Colonic mucosa (tissue), 4 donors: ENCODE measurements at places on chromosomes 3 and 15. TPM values are rescaled to one million over a fixed set of nuclear protein-coding genes. Genes with fewer than 3 reads are reported as not detected.

GRCh38 chr3:58271901-58272501 lies 34.0 kb upstream of the RPP14 start:
- no peaks in the 10 kb centered on the region for H3K27me3 ChIP-seq
- no peaks in the 10 kb centered on the region for H3K36me3 ChIP-seq
- H3K4me1 ChIP-seq = peaks cover 7% of the 10 kb centered on the region
- peak; percentile 50 for DNase-seq
- peak overlapping the region; percentile 44 for H3K27ac ChIP-seq
- H3K4me3 ChIP-seq = no peak overlapping the region

- no peaks in the 10 kb centered on the region for H3K4me1 ChIP-seq
- no peak overlapping the region for H3K4me3 ChIP-seq
- H3K36me3 ChIP-seq = no peaks in the 10 kb centered on the region
- peak; percentile 38 for DNase-seq
- no peak overlapping the region for H3K27ac ChIP-seq
- H3K27me3 ChIP-seq = no peaks in the 10 kb centered on the region
Measured at GRCh38 chr3:63067999-63068645, 192.9 kb upstream of the CADPS start.

The HIGD2B gene
- total RNA-seq = not detected

DNA sequence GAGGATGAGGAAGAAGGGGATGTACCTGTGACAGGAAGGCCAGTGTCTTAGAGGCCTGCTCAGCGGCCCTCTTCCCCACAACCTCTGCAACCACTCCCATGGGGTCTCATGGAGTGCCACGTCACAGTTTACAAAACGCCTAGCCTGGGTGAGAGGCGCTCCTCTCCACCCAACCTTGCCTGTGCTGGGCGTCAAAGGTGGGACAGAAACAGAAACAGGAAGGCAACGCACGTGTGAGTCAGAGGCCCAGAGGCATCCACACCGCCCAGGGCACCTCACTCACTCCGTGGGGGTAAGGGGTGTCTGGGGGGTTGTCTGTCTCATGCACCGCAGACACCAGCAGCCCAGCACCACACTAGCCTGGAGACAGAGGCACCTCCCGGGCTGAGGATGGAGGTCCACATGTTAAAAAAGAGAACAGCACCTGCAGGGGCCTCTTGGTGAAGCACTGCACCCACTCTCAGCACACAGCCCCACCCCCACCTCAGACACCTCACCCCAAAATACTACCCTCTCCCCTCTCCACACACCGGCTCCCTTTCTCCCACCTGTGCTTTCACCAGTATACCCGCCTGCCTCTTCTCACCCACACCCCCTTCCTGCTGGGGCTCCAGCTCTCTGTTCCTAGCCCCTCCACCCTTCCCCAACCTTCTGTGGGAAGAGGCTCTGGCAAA lies 4.7 kb upstream of the CALML4 start:
- H3K4me1 ChIP-seq = peaks cover 12% of the 10 kb centered on the region
- no peaks in the 10 kb centered on the region for H3K36me3 ChIP-seq
- H3K27me3 ChIP-seq = no peaks in the 10 kb centered on the region
- no peak for DNase-seq

DNA sequence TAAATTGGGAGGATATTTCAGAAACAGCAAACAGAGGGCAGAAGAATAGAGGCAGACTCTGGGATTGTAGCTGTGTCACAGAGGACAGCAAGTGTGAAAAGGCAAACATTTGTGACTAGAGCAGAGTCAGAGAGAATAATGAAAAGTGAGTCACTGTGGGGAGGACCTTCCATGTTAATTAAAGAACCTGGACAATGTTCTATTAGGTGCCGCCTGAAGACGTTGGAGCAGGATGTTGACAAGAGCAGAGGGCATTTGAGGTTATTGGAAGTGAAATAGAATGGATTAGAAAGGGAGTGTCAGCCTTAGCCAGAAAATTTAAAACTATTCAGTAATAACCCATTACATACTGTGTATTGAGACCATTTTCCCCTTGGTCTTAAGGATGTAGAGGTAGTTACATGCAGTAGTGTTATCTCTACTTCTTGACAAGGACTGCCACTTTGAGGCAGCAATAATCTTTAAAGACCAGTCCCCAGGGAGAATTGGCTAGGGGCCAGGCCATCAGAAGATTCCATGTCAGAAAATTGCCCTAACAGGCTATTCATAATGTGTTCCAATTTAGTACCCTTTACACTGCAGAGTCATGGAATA lies 5.8 kb downstream of the ACKR2 start:
- peaks cover 4% of the 10 kb centered on the region for H3K4me1 ChIP-seq
- H3K27me3 ChIP-seq = no peaks in the 10 kb centered on the region
- no peak overlapping the region for H3K4me3 ChIP-seq
- H3K36me3 ChIP-seq = no peaks in the 10 kb centered on the region
- DNase-seq = no peak
- peak overlapping the region; percentile 30 for H3K27ac ChIP-seq

GRCh38 chr3:37103103-37103808 lies 71.1 kb downstream of the LRRFIP2 start:
- H3K27me3 ChIP-seq = no peaks in the 10 kb centered on the region
- H3K36me3 ChIP-seq = no peaks in the 10 kb centered on the region
- no peak overlapping the region for H3K27ac ChIP-seq
- no peak overlapping the region for H3K4me3 ChIP-seq
- no peak for DNase-seq
- H3K4me1 ChIP-seq = no peaks in the 10 kb centered on the region

The TEX55 gene
- total RNA-seq = not detected

GRCh38 chr15:67059127-67059553 lies 6.3 kb upstream of the SMAD3 start:
- no peak overlapping the region for H3K27ac ChIP-seq
- no peaks in the 10 kb centered on the region for H3K36me3 ChIP-seq
- peak; percentile 73 for DNase-seq
- no peak overlapping the region for H3K4me3 ChIP-seq

DNA sequence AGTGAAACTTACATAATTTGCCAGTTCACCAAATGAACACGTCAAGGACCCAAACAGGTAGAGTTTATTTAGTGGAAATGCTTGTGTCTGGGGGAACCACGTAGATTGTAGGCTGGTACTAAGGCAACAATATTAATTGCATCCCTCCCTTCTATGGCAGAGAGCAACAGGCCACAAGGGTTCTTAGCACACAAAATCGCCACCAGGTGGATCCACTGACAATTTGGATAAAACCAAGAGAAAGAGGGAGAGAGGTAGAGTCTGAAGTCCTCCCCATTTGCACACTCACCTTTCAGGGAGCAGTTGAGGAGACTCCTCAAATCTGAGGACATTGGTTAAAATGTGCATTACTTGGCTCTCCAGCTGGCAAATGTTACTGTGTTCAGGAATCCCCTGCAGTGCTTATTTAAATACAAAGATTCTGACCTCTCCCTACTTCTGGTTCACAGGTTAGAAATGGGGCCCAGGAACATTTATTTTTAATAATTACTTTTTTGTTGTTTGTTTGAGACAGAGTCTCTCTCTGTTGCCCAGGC lies 181.0 kb upstream of the FEZF2 start:
- H3K36me3 ChIP-seq = no peaks in the 10 kb centered on the region
- no peak overlapping the region for H3K27ac ChIP-seq
- no peak overlapping the region for H3K4me3 ChIP-seq
- no peak for DNase-seq

DNA sequence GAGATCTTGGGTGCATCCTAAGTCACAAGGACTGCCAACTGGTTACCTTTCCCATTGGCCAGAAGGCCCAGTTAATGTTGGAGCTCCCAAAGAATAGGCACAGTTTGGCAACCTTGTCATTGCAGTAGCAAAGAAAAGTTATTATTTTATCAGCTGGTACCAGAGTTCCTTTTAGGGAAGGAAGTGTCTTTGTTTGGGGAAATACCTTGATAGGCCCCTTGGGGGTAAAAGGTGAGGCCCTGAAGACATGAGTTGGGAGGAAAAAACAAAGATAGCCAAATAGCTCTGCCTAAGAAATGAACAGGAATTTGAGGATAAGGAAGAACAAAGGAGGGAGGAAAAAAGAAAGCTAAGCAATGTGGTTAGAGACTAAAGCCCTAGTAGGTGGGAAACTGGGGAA lies 85.8 kb downstream of the ANP32A start:
- H3K4me3 ChIP-seq = no peak overlapping the region
- H3K36me3 ChIP-seq = no peaks in the 10 kb centered on the region
- H3K27ac ChIP-seq = no peak overlapping the region
- no peaks in the 10 kb centered on the region for H3K4me1 ChIP-seq
- DNase-seq = no peak
- H3K27me3 ChIP-seq = no peaks in the 10 kb centered on the region

GRCh38 chr15:63322541-63322940 lies 45.1 kb downstream of the APH1B start:
- H3K4me1 ChIP-seq = no peaks in the 10 kb centered on the region
- H3K36me3 ChIP-seq = no peaks in the 10 kb centered on the region

The GOLGA6L10 gene
- 1.8 TPM for total RNA-seq

DNA sequence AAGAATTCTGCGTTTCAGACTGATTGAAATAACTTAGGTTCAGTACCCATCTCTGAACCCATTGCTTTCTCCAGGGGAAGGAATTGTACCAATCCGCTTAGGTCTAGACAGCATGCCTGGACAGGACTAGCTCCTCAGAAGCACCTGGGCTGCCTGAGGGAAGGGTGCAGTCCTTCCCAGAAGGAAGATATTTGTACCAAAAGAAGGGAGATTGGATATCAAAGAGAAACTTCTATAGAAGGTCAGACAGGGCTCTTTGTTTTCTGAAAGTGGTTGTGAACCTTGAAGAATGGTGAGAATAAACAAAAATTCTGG lies 133.8 kb upstream of the LRTM1 start:
- no peaks in the 10 kb centered on the region for H3K36me3 ChIP-seq
- DNase-seq = no peak
- H3K27me3 ChIP-seq = no peaks in the 10 kb centered on the region
- no peaks in the 10 kb centered on the region for H3K4me1 ChIP-seq
- no peak overlapping the region for H3K27ac ChIP-seq
- H3K4me3 ChIP-seq = no peak overlapping the region

GRCh38 chr3:37520907-37521341 lies 340.8 kb upstream of the CTDSPL start:
- no peaks in the 10 kb centered on the region for H3K4me1 ChIP-seq
- H3K36me3 ChIP-seq = no peaks in the 10 kb centered on the region
- no peak overlapping the region for H3K27ac ChIP-seq
- no peak for DNase-seq
- no peaks in the 10 kb centered on the region for H3K27me3 ChIP-seq

GRCh38 chr3:179000144-179000543 lies 71.5 kb downstream of the ZMAT3 start:
- H3K27ac ChIP-seq = no peak overlapping the region
- no peak overlapping the region for H3K4me3 ChIP-seq
- H3K27me3 ChIP-seq = no peaks in the 10 kb centered on the region

DNA sequence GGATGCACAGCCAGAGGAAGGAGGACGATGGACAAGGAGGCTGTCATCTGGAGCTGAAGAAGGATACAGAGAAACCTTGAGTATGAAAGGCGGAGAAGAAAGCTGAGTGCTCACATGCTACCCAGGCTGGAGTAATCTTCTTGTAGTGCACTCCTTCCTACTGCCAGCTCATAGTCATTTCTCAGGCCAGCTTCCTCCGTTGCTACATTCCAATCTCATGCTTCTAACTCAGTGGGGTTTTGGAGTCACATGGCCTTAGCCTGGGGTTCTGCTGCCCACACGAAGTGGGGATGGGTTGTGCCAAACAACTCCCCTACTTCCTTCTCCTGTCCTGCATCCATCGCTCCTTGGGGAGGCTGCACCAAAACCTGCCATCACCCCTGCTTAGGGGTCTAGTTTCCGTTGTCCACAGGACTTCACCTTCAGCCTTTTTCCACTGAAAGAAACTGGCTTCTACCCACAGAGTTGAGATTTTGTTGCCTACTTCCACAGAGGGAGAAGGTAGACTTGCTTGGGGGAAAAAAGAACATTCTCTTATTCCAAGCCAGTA lies 239.9 kb downstream of the EPHB1 start:
- H3K27ac ChIP-seq = no peak overlapping the region
- no peak overlapping the region for H3K4me3 ChIP-seq
- no peaks in the 10 kb centered on the region for H3K27me3 ChIP-seq
- H3K4me1 ChIP-seq = no peaks in the 10 kb centered on the region

- H3K27me3 ChIP-seq = no peaks in the 10 kb centered on the region
- H3K4me1 ChIP-seq = no peaks in the 10 kb centered on the region
- H3K4me3 ChIP-seq = no peak overlapping the region
- DNase-seq = no peak
- no peak overlapping the region for H3K27ac ChIP-seq
Measured at GRCh38 chr3:29552051-29552450, 271.2 kb downstream of the RBMS3 start.

GRCh38 chr15:62413786-62414185 lies 248.7 kb upstream of the C2CD4B start:
- H3K27ac ChIP-seq = no peak overlapping the region
- no peak for DNase-seq
- no peaks in the 10 kb centered on the region for H3K4me1 ChIP-seq
- no peak overlapping the region for H3K4me3 ChIP-seq

The SEMA3G gene
- total RNA-seq = 2.6 TPM

DNA sequence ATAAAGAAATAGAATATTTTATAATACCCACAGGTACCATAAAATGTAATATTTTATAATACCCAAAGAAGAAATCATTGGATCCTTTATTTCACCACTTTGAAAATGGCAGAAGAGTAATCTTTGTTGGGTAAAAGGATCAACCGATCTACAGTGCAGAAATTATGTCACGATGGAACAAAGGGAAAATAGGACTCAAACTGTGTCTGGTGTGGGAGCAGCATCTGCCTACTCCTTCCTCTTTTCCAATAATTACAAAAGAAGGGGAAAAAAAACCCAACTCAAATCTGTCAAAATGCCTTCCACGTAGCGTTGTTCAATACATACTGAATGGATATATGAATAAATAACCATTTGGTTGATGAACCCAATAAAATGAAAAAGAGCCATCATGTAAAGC lies 492.6 kb upstream of the TBL1XR1 start:
- H3K4me1 ChIP-seq = no peaks in the 10 kb centered on the region
- DNase-seq = no peak
- H3K4me3 ChIP-seq = no peak overlapping the region
- H3K27me3 ChIP-seq = no peaks in the 10 kb centered on the region
- H3K36me3 ChIP-seq = no peaks in the 10 kb centered on the region
- no peak overlapping the region for H3K27ac ChIP-seq

DNA sequence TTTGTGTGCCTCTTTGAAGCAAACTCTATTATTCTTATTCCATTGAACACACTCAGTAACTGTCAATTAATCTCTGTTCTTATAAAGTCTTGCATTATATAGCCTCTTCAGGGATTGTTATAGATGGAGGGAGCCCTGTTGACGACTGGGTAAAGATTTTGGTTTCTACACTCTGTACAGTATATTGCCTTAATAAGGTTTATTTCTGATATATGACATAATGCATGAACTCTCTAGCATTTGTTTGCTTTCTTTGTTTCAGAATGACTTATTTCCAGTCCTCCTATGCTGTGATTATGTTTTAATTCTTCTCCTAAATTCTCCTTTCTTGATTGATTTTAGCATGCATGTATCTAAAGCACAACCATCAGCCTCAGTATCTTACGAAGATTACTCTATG lies 494.9 kb downstream of the DIPK2A start:
- H3K4me3 ChIP-seq = no peak overlapping the region
- DNase-seq = no peak
- H3K4me1 ChIP-seq = no peaks in the 10 kb centered on the region
- no peaks in the 10 kb centered on the region for H3K36me3 ChIP-seq
- H3K27me3 ChIP-seq = no peaks in the 10 kb centered on the region
